ENCODE measurements at places on chromosomes 2 and 18.

- DNase-seq, result no peak
These were observed 10.6 kb upstream of the CHRNA1 start for GRCh38 chr2:174774886-174775285.

- no peak for DNase-seq
These were observed 8.9 kb downstream of the HJURP start for GRCh38 chr2:233845301-233846060.

GRCh38 chr2:207311316-207312005 lies 145.7 kb upstream of the KLF7 start:
- no peak for DNase-seq

- DNase-seq, result no peak
These were observed 12.2 kb upstream of the NFATC1 start for GRCh38 chr18:79383388-79384056.

GRCh38 chr2:107359021-107359420 lies 467.7 kb upstream of the RGPD4 start:
- DNase-seq, result no peak

Measured in stimulated activated CD4-positive, alpha-beta T cell treated with anti-CD3 and anti-CD28 coated beads, Interleukin-1b, Interleukin-23, amount 100 ng/mL, for 1 hour (primary cell).